Activated T-cell treated with anti-CD3 and anti-CD28 coated beads for 1 hour (primary cell): ENCODE measurements at places on chromosomes 11 and 22.

DNA sequence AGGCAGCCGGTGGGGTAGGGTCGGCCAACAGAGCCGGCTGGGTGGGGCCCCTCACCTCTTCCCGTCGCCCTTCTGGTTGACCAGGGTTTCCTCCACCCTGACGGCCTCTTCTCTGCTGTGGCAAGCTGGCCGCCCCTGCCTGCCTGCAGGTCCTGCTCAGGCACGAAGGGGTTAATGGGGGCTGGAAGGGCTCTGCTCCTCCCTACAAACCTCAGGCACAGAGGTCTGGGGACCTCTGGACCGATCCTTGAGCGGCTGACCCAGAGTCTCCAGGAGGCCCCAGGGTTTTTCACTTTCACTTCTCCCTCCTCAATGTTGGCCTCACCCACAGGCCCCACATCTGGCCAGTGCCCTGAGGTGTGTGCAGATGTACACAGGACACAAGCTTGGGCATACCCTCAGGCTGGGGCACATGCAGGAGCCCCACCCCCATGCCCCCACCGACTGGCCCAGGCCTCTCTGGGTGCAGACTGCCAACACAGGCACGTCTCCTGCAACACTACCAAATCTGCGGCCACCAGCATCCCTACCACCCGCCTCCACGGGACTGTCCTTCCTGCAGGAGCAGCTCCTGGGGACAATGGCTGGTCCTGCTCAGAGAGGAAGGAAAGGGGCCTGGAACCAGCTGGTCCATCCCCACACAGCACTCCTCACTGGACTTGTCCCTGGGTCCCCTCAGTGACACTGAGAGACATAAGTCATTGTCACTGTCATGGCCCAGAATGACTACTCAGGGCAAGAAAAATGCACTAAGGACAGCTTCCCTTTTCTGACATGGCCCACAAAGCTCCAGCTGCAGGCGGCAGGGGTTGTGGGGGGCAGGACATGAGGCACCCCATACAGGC lies 3.2 kb upstream of the TBX1 start:
- DNase-seq = no peak

GRCh38 chr11:112266410-112266778 lies 5.7 kb upstream of the PLET1 start:
- DNase-seq = no peak

- DNase-seq = no peak
Observed at GRCh38 chr11:3796801-3797328, 489 bp downstream of the NUP98 start.

GRCh38 chr11:11038352-11038751 lies 180.5 kb upstream of the ZBED5 start:
- no peak for DNase-seq

DNA sequence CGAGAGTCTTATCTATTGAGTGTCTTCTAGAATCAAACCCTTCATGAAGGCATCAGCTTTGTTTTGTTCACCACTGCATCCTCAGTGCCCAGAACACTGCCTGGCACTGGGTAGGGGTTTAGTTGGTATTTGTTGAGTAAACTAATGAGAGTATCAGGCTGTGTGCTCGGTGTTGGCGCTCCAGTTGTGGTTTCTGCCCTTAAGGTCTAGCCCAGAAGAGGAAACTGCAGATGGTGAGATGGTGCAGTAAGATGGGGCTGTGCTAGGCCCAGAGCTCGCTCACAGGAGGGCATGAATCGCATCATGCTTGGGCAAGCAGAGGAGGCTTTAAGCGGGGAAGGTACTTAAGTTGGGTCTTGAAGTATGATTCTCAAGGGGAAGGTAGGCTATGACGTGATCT lies 97.2 kb downstream of the FBXO7 start:
- DNase-seq = no peak

- no peak for DNase-seq
Observed at GRCh38 chr11:129732941-129733340, 82.7 kb upstream of the TMEM45B start.

- DNase-seq = no peak
Observed at GRCh38 chr11:16558494-16558893, 180.0 kb upstream of the C11orf58 start.

- DNase-seq = no peak
Observed at GRCh38 chr22:48742191-48742555, 1085.5 kb downstream of the BRD1 start.

DNA sequence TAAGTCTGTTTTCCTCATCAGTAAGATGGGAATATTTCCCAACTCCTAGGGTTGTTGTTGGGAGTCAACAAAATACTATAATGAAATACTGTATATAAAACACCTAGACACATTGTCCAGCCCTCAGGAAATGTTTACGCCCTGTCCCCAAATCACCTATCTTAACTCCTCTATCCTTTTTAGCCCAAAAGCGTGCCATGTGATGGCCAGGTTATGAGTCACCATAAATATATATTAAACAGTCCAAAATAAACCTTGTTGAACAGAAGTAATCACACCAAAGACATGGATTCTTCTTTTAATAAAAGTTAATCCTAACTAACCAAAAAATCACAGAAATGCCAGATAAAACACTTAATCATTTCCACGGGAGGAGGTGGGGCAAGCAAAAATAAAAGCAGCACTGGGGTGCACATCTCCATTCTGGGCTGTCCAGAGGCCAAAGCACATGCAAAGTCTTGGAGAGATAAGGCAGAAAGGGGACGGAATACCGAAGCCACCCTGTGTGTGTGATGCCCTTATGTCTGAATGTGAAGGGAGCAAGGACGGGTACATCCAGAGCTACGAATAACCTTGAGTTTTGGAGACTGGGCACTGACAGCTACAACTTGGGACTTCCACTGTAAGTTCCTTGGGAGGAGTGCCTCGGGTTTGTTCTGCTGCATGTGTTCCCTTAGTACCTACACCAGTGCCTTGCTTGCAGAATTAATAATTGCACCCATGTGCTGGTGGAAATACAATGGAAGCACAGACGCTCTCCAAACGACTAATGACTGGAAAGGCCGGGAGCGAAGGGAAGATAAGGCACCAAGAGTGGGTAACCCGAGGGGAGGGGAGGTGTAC lies 1.1 kb downstream of the OSBP start:
- no peak for DNase-seq

GRCh38 chr11:121578251-121578976 lies 125.6 kb upstream of the SORL1-AS1 start:
- no peak for DNase-seq

DNA sequence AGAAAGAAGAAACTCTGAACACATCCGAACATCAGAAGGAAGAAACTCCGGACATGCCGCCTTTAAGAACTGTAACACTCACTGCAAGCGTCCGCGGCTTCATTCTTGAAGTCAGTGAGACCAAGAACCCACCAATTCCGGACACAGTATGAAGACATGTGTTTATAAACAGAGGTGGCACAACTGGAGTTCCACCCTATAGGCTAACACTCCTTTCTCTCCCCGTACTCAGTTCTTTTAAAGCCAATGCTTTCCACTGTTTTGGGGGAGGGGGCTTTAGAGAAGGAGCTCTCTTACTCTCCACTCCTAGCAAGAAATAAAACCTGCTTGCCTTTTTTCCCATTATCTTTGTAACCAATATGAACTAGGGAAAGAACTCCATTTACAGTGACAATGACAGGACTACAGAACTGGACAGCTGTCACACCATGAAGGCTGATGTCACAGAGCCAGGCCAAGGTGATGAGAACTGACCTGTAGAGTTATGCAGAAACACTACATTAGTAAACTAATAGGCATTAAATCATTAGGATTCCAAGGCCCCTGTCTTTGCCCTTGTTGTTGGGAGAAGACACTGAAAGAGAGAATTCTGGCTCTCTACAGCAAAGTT lies 733 bp downstream of the TRIM5 start:
- DNase-seq = no peak

DNA sequence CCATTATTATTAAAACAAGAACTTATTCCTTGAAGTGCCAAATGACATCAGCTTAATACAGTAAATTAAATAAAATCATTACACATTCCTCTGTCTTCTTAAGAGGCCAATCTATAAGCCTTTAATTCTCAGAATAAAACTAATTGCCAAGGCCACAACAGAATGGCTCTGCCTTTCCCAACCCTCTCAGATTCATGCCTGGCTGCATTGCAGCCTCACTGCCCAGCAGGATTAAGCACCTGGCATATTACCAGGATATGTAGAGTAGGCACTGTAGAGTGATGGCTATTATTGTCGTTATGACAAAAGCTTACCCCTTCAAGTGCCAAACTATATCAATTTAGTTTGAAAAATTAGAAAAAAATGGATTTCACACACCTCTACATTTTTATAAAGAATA lies 9.4 kb upstream of the CALCA start:
- DNase-seq = no peak

DNA sequence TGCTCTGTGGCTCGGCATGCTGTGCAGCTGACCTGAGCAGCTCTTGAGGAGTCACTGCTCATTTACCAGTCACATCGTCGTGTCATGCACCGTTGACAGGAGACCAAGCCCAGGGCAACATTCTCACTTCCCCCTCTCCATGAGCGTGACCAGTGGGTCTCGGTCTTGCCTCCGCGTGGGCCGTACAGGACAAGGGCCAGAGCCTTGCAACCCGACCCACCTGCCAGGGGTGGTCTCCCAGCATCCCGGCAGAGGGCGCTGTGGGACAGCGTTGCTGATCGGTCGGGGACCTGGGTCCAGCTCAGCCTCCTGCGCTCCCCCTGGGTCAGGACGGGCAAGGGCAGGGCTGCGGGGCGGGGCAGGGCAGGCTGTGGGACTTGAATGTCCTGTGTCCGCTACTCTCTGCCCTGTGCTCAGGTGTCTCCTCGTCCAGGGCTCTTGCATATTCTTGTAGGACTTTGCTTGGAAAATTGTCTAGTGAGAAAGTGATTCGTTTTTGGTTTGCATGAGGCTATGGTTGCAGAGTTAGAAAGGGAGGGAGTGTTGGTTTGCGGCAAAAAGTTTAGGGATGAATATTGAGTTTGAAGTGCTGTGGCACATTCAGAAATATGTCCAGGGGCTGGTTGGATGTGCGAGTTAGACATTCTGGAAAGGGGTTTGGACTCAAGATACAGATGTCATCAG lies 16.2 kb downstream of the EIF4G2 start:
- peak; percentile 87 for DNase-seq

DNA sequence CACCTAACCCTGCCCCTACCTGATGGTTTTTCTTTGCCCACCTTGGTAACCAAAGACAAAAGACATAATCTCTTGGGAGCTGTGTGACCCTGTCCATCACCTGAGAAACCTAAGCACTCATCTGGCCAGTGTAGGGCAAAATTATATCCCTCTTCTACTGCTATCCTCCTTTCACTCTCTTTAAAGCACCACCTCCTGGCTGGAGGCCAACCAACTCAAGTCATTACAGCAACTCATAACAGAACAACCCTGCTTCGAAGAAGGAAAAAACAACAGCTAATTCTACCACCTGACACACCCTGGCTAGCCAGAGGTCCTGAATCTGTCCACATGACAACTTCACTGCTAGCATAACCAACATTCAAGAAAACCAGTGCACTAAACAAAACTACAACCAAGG lies 45.5 kb downstream of the GAS2 start:
- DNase-seq = no peak

DNA sequence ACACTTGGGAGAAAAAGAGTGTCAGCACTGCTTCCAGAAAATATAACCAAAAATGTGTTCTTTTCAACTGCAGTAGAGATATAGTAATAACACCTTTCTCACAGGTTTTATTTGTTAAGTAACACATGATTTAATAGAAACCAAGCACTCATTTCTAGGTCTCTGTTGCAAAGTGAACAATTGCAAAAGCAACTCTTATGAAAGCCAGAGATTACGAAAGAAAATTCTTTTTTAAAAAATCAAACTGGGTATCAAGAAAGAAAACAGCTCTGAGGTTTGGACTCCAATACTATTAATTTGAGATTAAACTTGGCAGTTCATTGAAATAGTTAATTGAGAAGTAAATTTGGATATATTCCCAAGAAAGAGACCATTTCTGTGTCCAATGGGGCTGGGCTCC lies 9.8 kb upstream of the XKR3 start:
- DNase-seq = no peak

GRCh38 chr11:81036168-81036870 lies 1595.5 kb upstream of the TENM4 start:
- no peak for DNase-seq

GRCh38 chr11:12526789-12527188 lies 147.4 kb upstream of the TEAD1 start:
- no peak for DNase-seq

GRCh38 chr11:64208086-64208795 lies 1.7 kb downstream of the FERMT3 start:
- DNase-seq = no peak

DNA sequence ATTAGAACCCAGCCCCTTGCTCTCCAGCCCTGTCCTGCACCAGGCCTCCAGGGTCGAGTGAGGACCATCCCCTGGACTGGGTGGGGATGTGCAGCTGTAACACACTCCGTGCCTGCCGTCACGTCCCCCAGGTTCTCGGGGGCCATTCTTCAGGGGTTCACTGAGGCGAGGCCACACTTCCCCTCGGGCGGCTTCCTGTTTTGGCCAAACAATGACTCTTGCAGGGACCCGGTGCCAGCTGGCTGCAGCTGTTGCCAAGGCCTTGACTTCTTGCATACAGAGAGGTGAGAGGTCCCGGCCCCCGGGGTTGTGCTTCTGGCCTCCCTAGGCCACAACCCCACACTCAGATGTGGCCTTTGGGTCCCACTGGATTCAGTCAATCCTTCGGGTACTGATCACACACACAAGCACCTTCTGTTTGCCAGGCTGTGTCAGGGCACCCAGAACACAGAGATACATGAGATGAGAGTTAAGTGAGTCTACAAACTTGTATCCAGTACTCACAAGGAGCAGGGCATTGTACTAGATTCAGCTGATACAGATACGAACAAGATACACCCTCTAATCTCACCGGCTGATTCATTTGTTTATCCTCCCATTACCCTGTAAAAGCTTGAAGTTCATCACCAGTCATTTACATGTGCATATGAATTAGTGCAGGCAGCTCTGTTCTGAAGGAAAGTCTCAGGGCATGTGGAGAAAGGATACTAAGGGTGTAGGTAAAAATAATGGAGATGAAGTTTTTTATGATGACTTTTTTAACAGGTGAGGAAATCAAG lies 32.9 kb downstream of the LRRC32 start:
- DNase-seq = no peak

GRCh38 chr22:19037282-19038163 lies 84.7 kb downstream of the DGCR2 start:
- DNase-seq = no peak

DNA sequence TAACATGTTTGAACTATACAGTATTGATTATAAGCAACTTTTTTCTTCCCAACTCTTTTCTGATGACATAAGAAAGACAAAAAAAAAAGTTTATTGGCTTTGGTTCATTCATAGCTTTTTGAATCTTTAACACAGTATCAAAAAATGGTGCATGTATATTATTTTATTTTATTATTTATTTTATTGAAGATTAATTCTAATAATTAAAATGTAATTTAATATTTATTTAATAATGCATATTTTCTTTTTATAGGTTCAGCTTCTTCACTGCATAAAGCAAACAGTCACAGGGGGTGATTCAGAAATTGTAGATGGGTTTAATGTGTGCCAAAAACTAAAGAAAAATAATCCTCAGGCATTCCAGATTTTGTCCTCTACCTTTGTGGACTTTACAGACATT lies 78.8 kb downstream of the BBOX1 start:
- no peak for DNase-seq

- no peak for DNase-seq
Observed at GRCh38 chr11:61001931-61002330, 30.5 kb downstream of the CD6 start.
